ENCODE measurements at places on chromosomes 12 and 14.

DNA sequence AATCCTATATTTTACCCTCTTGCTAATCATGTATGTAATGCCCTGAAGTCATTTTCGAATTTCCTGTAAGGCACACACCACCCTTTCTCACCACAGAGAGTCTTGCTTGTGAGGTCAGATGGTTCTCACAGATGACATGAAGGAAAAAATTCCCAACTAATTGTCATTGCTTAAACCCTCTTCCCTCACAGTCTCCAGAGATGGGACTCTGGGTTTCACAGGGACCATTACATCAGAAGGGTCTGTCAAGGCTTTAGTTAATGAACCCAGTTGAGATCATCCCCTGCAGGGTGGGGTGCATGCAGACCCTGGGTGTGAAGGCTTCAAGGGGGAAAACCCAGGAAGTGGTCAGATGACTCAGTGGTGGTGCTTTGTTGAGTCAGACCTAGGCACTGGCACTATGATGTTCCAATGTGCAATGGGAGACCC lies 229.6 kb downstream of the BCAT1 start:
- DNase-seq, result peak; percentile 50

- peak; percentile 83 for DNase-seq
Measured at GRCh38 chr14:105180592-105181548, at the start of gene NUDT14. Gene NUDT14 (minus strand): TSS chr14:105181312. CDS start chr14:105181209, 103 bp downstream.

DNA sequence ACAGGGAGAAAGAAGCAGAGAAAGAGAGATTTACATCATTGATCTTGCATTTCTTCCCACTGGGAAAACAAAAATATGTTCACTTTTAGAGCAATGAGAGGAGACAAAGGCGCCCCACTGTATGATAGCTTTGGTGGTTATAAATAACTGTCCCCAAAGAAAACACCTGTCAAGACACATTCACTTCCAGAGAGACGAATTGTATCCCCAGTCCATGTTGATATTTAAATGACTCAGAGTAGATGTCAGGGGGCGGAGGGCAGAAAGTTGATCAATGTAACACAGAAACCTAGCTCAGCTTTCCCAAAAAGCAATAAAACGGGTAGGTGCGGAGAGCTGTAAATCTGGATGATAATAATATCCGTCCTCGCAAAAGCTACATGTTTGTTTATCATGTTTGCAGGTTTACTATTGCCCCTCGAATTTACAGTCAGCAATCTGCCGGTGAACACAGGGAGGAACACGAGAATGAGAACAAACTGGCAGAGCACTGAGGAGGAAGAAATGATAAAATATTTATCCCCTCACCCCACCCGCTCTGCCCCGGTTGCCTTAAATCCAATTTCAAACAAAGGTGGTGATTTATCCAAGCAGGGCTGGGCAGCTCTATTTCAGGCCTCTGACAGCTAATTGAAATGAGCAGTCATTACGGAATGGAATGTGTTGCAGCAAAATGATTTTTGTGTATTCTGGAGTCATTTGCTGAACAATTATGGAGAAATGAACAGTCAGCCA lies 84.4 kb downstream of the CMKLR1 start:
- DNase-seq, result no peak

DNA sequence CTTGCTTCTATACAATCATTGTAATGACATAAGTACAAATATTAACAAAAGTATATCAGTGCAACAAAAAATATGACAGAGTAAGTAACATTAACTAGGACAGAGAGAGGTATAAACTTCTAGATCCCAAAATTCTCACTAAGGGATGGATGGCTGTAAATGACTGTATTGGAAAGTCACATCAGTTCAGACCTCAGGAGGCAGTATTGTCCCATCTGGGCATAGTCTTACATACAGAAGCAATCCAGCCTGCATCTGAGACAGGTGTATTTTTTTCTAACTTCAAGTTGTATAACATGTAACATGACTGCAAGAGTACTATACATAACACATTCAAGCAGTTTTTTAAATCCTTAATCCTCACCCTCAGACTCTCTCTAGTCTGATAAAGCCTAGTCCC lies 99.0 kb downstream of the GARIN6 start:
- no peak for DNase-seq

DNA sequence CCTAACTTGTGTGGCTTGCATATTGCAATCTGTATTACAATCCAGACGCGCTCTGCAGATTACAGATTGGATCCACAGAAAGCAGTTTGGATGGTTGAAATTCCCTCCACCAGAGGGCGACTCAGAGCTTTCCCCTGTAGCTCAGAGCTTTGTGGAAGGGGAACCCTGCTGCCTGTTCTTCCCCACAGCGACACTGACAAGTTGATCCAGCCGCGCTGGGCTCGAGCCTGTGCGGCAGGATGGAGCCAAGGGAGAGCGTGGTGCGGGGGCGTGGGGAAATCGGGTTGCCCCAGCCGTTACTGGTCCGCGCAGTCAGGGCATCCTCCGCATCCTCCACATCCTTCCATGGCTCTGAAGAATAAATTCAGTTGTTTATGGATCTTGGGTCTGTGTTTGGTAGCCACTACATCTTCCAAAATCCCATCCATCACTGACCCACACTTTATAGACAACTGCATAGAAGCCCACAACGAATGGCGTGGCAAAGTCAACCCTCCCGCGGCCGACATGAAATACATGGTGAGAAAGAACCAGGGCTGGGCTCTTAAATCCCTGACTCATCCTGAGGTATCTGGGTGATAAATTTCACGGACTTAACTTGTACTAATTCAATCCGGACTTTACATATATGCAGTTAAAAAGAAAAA lies at the start of gene GLIPR1L1:
Gene GLIPR1L1 (plus strand): TSS at position 287 of the 647 bp plus-strand sequence. CDS start 59 bp downstream, at position 346.
- DNase-seq, result peak; percentile 82

DNA sequence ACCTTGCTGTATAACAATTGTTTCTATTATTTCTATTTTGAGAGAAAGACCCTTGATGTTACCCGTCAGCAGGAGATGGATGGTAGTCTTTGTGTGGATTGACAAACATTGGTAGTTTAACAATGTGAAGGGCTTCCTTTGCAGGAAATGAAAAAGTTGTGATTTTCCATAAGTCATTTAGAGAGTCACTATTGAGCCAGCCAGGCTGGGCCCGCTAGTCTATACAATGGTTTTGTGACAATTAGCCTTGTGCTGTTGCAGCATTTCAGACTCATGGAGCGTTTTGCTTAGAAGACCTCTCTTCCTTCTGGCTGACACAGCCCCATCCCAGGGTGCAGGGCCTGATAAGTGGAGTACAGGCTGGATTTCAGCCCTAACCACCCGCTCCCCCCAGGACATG lies 18.3 kb upstream of the SLC38A2 start:
- no peak for DNase-seq

GRCh38 chr14:89899917-89900663 lies 54.4 kb downstream of the EFCAB11 start:
- no peak for DNase-seq

GRCh38 chr14:24870949-24871701 lies 178.8 kb downstream of the STXBP6 start:
- DNase-seq, result no peak

GRCh38 chr12:67269633-67270573 lies 745 bp downstream of the CAND1 start:
- peak; percentile 63 for DNase-seq

DNA sequence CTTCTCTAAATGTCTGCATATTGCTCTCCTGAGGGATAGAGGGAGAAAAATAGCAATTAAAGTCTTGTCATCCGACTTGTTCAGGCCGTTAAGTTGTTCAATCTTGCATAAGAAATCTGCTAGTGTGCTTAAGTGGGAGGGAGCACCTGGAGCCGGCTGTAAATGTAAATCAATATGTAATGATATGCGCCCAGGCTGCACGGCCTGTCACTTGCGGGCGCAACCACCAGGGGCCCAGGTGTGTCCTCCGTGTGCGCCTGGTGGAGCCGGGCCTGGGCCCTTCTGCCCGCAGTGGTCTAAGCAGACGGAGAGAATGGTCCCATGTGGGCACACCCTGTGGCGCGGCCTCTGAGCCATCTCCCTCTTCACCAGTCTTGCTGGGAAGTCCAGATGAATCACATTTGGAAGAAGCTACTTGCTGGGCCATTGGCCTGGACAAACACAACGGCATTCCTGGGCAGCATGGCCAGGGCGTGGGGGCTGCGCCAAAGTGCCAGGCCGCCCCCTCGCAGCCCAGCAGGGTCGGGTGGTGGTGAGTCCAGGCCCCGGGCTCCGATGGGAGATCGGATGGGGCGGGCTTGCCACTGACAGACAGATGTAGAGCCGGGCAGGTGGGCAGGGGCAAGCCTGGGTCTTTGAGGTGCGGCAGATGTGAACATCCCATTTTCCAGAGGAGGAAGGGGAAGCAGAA lies 193.3 kb upstream of the C14orf180 start:
- DNase-seq, result no peak

DNA sequence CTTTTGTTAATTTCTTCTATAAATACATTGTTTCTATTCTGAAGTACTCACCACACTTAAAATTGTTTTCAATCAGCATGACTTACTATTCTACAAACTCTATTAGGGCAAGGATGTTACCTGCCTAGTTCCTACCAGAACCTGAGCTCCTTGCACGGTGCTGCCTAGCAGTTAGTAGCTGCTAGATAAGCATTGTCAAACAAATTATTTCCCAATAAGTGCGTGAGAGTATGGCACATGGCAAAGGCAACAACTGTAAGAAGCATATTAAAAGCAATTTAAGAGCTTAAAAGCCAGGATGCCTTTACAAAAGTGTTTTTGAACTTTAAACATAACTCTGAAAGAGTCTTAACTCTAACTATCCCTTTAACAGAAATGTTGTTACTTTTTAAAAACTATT lies 8.2 kb upstream of the LYZ start:
- no peak for DNase-seq

DNA sequence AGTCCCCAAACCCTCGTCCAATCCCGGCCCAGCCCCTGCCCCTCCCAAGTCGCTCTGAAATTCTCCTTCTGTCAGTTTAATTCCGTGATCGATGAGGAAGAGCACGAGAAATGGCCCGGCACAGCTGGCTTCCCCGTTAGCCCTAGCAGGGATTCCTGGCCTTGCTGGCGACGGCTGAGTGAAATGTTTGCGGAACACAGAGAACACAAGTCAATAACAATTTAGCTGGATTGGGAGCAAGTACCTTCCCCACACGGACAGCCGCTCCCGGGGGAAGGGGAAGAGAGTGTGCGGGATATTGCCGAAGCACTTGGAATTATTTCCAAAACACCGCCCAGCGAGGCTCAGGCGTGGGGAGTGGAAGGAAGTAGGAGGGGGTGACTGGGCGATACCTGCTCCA lies 134.6 kb downstream of the RBM19 start:
- no peak for DNase-seq

GRCh38 chr12:31105668-31106067 lies 32.0 kb downstream of the DDX11 start:
- no peak for DNase-seq

DNA sequence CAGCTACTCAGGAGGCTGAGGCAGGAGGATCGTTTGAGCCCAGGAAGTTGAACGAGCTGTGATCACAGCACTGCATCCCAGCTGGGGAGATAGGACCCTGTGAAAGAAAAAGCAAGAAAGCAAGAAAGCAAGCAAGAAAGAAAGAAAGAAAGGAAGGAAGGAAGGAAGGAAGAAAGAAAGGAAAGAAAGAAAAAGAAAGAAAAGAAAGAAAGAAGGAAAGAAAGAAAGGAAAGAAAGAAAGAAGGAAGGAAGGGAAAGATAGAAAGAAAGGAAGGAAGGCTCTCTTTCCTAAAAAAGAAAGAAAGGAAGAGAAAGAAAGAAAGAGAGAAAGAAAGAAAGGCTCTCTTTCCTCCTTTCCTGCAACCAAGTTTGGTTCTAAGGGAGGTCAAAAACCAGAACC lies 380.3 kb downstream of the PCNX1 start:
- DNase-seq, result no peak

GRCh38 chr14:76305268-76305826 lies 70.6 kb upstream of the ESRRB start:
- no peak for DNase-seq

DNA sequence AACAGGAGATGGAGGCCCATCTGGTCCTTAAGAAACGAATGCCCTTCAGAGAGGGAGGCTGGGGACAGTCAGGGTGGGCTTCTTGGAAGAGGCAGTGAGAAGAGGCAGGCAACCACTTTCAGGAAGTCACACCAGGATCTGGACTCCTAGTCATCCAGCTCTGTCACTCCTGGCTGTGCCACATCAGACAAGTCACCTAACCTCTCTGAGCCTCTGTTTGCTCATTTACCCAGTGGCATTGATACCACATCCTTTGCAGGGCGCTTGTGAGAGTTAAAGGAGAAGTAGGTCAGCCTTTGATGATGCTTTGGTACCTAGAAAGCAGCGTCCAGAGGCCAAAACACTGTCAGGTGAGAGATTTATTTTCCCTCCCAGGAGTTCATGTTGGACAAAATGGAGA lies 11.1 kb downstream of the CCDC197 start:
- peak; percentile 14 for DNase-seq

- DNase-seq, result no peak
Measured at GRCh38 chr12:111823891-111824290, 18.1 kb upstream of the MAPKAPK5 start.

DNA sequence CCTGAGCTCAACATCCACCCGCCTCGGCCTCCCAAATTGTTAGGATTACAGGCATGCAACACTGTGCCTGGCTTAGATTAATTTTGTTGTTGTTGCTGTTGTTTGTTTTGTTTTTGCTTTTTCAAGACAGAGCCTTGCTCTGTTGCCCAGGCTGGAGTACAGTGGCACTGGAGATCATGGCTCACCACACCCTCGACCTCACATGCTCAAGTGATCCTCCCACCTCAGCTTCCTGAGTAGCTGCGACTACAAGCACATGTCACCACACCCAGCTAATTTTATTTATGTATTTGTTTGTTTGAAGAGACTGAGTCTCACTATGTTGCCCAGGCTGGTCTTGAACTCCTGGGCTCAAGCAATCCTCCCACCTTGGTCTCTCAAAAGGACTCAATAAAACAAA lies 26.7 kb downstream of the CRY1 start:
- no peak for DNase-seq

- no peak for DNase-seq
Measured at GRCh38 chr12:39592295-39592694, 27.3 kb downstream of the ABCD2 start.

DNA sequence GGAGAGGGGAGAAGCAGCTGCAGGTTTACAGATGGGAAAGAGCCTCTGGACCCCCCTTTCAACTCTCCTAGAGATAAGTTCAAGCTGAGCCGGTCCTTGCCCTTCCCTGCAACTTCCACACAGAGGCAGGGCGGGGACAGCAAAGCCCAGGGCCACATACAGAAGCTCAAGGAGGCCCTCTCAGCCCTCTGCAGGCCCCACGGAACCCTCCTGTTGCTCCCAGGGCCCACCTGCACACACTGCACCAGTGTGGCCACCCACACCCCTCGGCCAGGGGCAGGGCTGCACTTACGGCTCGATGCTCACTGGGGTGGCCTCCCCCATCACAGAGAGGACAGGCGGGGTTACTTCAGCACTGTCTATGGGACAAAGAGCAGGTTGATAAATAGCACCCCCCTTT lies 13.0 kb upstream of the PNMA1 start:
- DNase-seq, result no peak

DNA sequence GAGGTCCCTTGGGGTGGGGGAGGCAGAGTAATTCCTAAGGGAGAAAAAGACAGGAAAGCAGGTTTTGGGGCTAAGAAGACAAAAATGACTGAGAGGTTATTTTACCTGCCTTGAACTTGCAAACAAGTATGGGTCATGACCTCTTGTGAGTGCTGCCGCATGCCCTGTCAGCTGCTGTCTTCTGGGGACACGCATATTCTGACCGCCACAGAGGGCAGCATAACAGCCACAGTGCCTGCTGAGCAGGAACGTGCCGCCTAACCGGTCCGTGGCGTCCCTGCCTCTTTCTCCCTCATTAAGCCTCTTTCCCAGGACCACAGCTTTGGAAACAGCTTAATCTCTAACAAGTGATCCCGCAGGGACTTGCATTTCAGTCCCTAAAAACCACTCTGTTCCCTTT lies 51.3 kb upstream of the KCNA1 start:
- no peak for DNase-seq
